Mucosa of gallbladder (tissue), 1 donor: ENCODE measurements at places on chromosomes 3 and 15. TPM values are rescaled to one million over a fixed set of nuclear protein-coding genes. Genes with fewer than 3 reads are reported as not detected.

SLC12A1 gene
- total RNA-seq = not detected

FSD2 gene
- 0.09 TPM for total RNA-seq

SERPINI2 gene
- total RNA-seq = 0.23 TPM

ONECUT1 gene
- total RNA-seq = 184 TPM

TBC1D2B gene
- 75.5 TPM for total RNA-seq

FOXL2 gene
- total RNA-seq = 0.14 TPM

POC1A gene
- total RNA-seq = 3.4 TPM

DNA sequence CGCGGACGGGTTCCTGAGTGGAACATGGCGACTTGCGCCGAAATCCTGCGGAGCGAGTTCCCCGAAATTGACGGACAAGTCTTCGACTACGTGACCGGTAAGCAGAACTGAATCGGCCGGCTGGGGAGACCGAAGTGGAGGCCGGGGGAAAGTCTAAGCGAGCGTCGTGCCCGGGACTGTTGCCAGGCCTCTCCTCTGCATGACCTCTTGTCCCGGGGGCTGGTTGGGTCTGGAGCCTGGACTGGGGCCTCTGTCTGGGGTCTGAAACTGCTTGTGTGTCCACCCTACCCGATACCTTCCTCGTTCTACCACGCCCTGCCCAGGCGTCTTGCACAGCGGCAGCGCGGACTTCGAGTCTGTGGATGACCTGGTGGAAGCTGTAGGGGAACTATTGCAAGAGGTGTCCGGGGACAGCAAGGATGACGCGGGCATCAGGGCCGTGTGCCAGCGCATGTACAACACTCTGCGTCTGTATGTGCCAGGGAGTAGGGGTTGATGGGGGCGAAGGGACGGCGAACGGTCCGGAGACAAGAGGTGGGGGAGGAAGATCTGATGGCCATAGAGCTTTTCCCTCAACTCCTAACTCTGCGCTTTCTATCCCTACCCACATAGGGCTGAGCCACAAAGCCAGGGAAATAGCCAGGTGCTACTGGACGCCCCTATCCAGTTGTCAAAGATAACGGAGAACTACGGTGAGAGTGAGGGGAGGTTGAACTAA, at the start of gene ABCF3:
Gene ABCF3 (plus strand): TSS at position 16 of the 718 bp plus-strand sequence. CDS start 9 bp downstream, at position 25.
- peak; percentile 34 for DNase-seq

DNA sequence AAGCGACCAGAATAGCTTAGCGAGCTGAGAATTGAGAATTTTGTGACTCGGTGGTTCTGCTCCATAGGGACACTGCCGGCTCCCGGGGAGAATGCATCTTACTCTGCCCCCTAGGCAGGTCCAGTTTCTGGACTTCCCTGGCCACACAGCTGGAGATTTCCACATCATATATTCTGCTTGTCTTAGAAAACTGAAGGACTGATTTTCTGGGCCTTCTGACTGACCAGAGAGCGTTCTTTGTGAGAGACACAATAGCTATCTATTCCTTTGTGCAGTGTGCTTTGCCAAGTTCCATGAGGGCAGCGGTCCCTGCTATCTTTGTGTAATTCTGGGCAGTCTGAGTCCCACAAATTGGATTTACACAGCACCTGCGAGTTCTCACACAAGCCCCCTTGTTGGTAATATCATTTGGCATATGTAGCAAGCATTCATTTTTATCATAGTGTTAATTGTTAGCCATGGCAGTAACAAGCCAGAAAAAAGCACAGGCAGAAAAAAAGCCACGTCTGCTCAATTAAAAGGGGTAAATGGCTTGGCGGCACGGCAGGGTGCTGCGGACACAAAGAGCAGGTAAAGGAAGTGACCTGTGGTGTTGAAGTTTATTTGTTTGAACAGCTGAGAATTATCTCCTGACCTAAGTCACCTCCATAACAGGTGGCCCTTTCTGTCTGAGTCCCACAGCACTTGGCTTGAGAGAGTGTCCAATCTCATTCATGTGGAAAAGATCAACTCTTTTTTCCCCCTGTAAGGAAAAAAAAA, 688.7 kb downstream of the TUSC7 start:
- DNase-seq = no peak

GRCh38 chr15:94099574-94099960, 131.8 kb upstream of the MCTP2 start:
- DNase-seq = no peak

DNA sequence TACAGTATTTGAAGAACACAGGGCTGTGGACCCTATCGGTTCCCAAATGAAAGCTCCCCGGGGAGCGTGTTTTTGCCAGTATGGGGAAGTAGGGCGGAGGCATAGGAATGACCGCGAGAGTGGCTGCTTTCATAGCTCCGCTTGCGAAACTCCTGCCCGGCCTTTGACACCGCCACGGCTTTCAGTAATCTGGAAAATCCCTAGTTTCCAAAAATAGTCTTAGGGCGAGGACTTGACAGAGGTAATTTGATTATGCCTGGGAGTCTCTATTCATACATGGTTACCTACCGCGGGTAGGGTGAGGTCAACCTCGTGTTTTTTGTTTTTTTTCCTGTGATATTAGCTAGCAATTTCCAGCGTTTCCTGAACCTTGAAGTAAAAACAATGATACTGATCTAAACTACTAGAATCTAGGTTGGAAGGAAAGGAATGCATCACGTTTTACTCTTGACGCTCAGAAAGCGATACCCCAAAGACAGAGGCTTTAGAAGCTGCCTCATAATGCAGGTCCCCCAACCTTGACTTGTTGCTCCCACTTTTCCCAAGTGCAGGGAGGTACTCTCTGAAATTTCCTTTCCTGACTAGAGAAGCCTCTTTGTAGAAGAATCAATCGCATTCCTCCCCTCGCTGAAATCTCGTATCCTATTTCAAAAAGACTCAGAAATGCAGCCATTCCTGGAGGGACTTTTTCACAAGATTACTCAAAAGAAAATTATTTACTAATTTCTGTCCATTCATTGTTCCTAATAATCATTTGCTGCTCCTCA, 894 bp upstream of the CCNL1 start:
- peak; percentile 82 for DNase-seq

DNA sequence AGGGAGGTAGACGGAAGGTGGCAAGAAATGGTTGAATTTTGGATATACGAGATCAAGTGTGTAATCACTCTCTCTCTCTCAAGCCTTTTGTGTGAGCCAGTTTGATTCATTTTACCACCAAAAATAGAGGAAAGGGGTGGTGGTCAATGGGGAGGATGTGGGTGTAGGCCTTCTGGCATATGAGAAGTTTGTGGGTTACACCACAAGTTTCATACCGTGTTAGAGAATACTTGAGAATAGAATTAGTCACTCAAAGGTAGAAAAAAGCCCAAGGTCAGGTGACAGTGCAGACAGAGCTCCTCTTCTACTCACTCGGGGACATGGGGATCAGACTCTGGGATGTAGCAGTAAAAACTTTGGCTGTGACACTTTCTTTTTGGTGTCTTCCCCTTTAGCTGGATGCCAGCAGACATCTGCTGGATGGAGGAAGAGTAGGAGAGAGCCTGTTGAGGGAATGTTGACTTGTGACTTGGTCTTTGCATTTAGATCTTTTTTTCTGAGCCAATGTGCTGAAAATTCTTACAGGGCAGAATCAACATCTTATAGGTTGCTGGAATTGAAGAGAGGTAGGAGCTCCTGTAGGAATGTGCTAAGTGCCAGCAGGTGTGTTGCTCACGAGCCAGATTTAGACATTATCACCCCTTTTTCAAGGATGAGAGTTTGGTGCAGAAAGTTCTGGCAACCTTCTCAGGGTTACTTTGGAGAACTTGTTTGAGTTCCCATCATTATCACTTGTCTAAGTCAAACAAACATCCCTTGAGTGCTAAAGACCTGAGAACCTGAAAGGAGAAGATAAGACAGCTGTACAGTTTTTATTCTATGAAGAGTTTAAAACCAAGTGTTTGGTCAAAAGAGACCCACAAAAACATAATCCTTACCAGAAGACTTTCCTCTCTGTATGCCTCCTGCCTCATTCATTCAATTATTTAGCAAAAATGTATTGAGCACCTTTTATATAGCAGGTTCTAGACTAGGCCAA, 43.9 kb upstream of the RYK start:
- DNase-seq = no peak

GRCh38 chr15:52340093-52340492, 44.5 kb upstream of the MYO5C start:
- DNase-seq = no peak

GRCh38 chr3:153513236-153513635, 351.2 kb downstream of the RAP2B start:
- no peak for DNase-seq

GRCh38 chr3:168581771-168582225, 486.1 kb upstream of the GOLIM4 start:
- DNase-seq = no peak

GRCh38 chr3:192726385-192726784, 956 bp downstream of the FGF12 start:
- DNase-seq = no peak

- DNase-seq = no peak
Observed at GRCh38 chr15:40695469-40695890, 506 bp downstream of the RAD51 start.

DNA sequence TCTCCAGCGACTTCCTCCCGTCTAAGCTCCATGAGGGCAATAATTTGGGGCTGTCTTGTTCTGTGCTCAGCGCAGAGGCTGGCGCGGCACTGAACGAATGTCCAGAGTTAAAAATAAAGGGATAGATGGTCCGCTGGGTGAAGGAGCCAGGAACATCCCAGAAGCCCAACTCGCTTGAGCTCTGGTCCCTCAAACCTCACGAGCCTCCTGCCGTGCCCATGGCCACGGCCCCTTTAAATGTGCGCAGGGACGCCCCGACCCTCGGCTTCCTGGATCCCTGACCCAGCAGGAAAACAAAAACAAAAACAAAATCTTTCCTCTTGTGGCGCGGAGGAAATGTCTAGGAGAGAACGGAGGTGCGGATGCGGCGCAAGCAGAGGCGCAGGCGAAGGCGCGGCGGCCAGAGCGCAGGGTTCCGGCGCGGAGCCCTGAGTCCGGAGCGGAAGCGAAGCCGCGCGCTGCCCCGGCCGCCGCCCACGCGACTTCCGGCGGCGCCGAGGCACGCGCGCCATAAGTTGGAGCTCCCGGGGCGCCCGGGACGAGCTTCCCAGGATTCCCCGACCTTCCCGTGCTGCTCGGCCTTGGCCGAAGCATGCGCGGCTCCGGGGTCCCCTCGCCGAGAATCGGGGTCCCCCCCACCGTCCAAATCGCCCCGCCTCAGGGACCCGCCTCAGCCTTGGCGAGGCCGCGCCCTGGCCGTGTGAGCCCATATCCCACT, 52.9 kb upstream of the WNT7A start:
- DNase-seq = no peak

- DNase-seq = no peak
Observed at GRCh38 chr3:4426782-4427344, 40.2 kb downstream of the SUMF1 start.

DNA sequence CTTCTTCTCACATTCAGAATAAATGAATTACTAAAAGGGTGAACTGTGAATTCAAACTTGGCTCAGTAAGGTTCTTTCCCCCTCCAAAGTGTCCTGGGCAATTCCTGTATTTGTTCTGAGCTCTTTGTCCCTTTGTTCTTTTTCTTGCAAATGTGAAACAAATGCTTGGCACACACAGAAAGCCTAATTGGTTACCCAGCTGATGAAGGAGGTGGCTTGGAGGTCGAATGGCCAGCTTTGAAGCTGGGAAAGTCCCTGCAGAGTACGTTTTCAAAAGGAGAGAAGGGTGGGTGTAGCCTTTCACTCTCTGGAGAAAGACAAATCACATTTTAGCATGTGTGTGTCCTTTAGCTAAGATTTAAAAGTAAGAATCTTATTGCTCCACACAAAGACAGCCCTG, 154.4 kb downstream of the PEX5L start:
- DNase-seq = no peak

DNA sequence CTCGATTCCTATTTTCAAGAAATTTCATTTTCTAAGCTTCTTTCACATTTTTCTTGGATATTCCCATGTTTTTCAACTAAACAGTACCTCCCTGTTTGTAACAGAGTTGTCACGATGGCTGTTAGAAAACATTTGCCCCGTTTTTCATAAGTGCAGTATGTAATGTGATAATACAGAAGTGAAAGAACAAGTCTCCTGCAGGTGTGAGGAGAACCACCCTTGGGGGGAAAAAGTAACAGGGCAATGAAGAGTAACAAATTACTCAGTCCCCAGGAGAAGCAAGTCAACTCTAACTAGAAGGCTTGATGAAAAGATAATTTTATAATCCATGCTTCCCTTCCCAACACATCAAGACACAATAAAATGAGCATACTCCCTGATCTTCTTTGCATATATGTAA, 493.3 kb downstream of the FOXP1 start:
- no peak for DNase-seq

DNA sequence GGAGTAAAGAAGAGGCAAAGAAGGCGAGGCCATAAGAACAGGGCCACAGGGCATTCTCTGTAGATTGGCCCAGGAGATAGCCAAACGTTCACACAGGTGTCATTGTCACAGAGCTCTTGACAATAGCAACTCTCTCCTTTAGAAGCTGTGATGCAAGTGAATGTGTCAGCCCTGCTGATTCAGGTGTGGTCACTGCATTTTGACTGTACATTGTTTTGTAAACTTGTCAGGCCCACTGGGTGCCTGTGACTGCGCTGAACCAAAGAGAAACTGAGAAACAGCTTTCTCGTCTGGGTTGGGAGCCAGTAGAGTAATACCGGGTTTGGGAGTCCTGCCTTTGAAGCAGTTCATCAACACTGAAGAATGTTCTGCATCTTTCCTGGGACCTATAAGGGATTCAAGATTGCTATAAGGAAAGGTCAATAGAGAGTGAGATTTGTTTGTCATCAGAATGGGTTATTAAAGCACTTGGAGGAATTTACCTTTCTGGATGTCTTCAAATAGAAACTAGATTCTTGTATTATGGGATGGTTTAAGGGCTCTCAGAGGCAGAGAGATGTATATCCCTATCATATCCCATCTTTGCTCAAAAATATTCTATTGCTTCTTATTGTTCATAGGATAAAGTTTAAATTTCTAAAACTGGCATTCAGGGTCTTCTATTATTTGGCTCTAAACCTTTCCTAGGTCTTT, 45.4 kb downstream of the TMEM45A start:
- no peak for DNase-seq

DNA sequence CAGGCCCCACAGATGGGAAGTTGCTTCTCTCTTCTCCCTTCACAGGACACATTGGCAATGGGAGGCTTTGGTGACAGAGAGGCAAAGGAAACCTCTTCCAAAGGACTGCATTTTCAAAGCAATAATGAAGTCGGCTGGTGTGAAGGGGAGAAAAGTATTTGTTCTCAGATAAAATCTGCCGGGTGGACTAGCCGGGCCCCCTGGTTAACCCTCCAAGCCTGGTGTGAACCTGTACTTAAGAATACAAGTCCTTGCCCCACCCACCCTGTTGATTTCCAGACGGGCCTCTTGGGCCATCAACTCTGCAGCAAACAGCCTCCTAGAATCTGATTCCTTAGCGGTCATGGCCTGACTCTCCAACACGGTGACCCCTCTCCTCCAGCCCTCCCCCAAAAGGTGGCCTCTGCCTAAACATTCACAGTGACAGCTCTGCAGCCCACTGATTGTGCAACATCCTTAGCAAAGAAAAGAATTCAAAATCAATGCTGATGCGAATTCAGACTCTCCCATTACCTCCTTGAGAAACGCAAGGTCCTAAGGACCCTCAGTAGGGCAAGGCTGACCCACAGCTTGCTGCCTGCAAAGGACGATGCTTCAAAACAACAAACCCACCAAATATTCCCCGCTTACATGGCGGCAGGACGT, 9.9 kb downstream of the TLE3 start:
- no peak for DNase-seq

GRCh38 chr3:39637807-39638206, 170.3 kb downstream of the MOBP start:
- DNase-seq = no peak
